Sigmoid colon (tissue), 7 donors: ENCODE measurements at places on chromosomes 11 and 22. TPM values are rescaled to one million over a fixed set of nuclear protein-coding genes. Genes with fewer than 3 reads are reported as not detected.

- H3K36me3 ChIP-seq = no peaks in the 10 kb centered on the region
- H3K27me3 ChIP-seq = no peaks in the 10 kb centered on the region
- no peak for DNase-seq
- no peak overlapping the region for H3K4me3 ChIP-seq
- H3K4me1 ChIP-seq = no peaks in the 10 kb centered on the region
- no peak overlapping the region for H3K27ac ChIP-seq
Observed at GRCh38 chr11:35874751-35875450, 69.0 kb upstream of the LDLRAD3 start.

- H3K36me3 ChIP-seq = no peaks in the 10 kb centered on the region
- DNase-seq = no peak
- H3K27ac ChIP-seq = no peak overlapping the region
- no peaks in the 10 kb centered on the region for H3K27me3 ChIP-seq
Observed at GRCh38 chr22:33605221-33605620, 315.1 kb downstream of the LARGE1 start.

NOX4 gene
- polyA plus RNA-seq = not detected

GRCh38 chr11:102831489-102832440 lies 11.6 kb downstream of the MMP3 start:
- no peaks in the 10 kb centered on the region for H3K27me3 ChIP-seq
- peak; percentile 70 for DNase-seq
- peak overlapping the region; percentile 44 for H3K27ac ChIP-seq
- H3K36me3 ChIP-seq = no peaks in the 10 kb centered on the region
- H3K4me1 ChIP-seq = no peaks in the 10 kb centered on the region

DNA sequence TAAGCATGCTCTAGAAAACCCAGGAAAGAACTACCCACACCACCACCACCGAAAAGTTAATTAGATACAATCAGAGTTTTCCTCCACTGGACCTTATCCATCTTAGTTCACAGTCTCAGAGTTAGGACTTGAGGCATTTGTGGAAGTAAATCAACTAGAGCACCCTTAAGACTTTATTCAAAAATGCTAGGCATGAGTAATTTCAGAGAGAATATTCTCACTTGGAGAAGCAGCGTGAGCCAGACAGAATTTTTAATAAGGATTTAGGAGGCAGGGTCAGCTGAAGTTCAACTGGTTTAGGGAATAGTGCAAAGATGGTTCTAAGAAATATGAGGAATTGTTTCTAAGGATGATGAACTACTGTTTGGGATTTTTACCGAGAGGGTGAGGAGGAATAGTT lies 1.2 kb upstream of the OLFML1 start:
- no peaks in the 10 kb centered on the region for H3K36me3 ChIP-seq
- no peak overlapping the region for H3K27ac ChIP-seq
- H3K4me1 ChIP-seq = peaks cover 6% of the 10 kb centered on the region
- no peaks in the 10 kb centered on the region for H3K27me3 ChIP-seq
